ENCODE measurements at places on chromosomes 7 and 10. TPM values are rescaled to one million over a fixed set of nuclear protein-coding genes. Genes with fewer than 3 reads are reported as not detected.

PNLIPRP2 gene
- 0.49 TPM for total RNA-seq

HEPACAM2 gene
- total RNA-seq = 0.04 TPM

HOXA3 gene
- total RNA-seq = 4.7 TPM

MASTL gene
- 8.7 TPM for total RNA-seq

PDE6C gene
- not detected for total RNA-seq

FRMD4A gene
- total RNA-seq = 29.1 TPM

GPR141 gene
- total RNA-seq = 0.66 TPM

ARHGAP22 gene
- 1.2 TPM for total RNA-seq

EPDR1 gene
- 89.8 TPM for total RNA-seq

SLC16A12 gene
- 1.2 TPM for total RNA-seq

BICC1 gene
- 23.8 TPM for total RNA-seq

ZNF488 gene
- 1.2 TPM for total RNA-seq

FGF8 gene
- total RNA-seq = 0.53 TPM

MYO1G gene
- 0.58 TPM for total RNA-seq

ERVW-1 gene
- total RNA-seq = 0.40 TPM

GRCh38 chr7:36286226-36286625 lies 103.4 kb upstream of the ANLN start:
- peaks cover 4% of the 10 kb centered on the region for H3K36me3 ChIP-seq
- no peaks in the 10 kb centered on the region for H3K27me3 ChIP-seq
- H3K27ac ChIP-seq = no peak overlapping the region
- H3K4me3 ChIP-seq = no peak overlapping the region

DNA sequence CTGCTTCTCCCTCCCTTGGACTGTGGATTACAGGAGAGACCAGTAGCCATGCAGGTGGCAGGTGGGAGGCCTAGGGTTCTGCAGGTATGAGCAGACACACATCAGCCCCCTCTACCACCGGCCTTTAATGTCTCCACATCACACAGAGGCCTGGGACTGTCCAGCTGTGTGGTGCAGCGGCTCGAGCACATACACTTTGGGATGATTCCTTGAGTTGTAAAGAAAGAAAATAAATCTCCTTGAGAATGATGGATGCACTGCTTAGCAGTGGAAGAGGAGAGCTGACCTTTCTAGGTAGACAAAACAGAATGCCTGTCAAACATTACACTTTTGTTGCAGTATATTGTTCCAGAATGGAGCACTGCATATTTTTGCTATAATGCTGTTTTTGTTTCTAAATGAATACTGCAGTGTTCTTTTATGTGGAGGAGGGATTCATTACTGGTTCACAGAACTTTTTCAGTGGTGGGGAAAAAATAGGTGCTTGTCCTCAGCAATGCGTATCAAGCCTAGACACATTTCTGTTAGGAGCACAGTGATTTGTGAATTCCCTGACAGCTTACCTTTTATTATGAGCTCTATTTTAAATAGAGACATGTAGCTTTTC lies 66.0 kb downstream of the PTPRE start:
- H3K27ac ChIP-seq = no peak overlapping the region
- no peaks in the 10 kb centered on the region for H3K36me3 ChIP-seq
- no peaks in the 10 kb centered on the region for H3K27me3 ChIP-seq
- peaks cover 34% of the 10 kb centered on the region for H3K4me1 ChIP-seq
- no peak for DNase-seq

- DNase-seq = no peak
- H3K4me3 ChIP-seq = no peak overlapping the region
- H3K27me3 ChIP-seq = no peaks in the 10 kb centered on the region
Observed at GRCh38 chr7:30908681-30909080, 3.0 kb upstream of the AQP1 start.

GRCh38 chr10:75099952-75100763 lies 11.3 kb upstream of the SAMD8 start:
- H3K4me3 ChIP-seq = peak overlapping the region; percentile 9
- no peaks in the 10 kb centered on the region for H3K27me3 ChIP-seq
- H3K27ac ChIP-seq = peak overlapping the region; percentile 71
- peaks cover 10% of the 10 kb centered on the region for H3K36me3 ChIP-seq

DNA sequence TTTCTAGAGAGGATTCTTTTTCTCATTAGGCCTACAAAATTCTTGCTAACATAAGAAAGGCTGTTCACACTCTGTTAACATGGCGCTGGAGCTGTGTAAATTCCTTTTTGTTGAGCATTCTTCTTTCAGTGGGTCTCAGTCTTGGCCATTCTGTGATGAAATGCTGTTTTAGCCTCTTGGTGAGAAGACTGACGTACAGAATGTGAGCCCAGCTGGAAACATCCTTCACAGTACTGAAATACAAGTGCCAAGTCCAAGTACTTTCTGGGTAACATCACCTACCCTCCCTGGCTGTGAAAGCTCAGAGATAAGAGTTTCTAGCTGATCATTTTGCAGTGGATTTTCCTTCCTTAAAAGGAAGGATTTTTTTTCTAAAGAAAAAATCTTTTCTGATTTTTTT lies 231.8 kb downstream of the AHR start:
- no peaks in the 10 kb centered on the region for H3K36me3 ChIP-seq
- no peaks in the 10 kb centered on the region for H3K4me1 ChIP-seq
- no peak overlapping the region for H3K4me3 ChIP-seq
- no peak overlapping the region for H3K27ac ChIP-seq
- peak; percentile 16 for DNase-seq
- H3K27me3 ChIP-seq = no peaks in the 10 kb centered on the region

DNA sequence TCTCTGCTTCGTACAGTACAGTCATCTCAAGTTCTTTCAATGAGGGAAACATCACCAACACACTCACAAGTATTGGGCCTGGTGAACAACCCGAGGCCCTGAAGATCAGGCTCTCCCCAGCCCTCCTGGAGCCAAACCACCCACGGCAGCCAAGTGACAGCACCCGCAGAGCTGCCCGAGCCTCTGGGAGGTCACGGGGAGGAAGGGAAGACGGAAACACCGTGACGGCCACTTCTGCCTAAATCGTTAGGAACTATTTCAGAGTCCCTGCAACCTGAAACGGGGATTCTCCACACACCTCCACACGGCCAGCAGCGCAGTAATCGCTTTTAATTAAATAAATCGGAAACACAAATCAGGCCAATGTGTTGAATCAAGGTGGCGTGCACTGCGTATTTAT lies 222.6 kb downstream of the MAD1L1 start:
- no peaks in the 10 kb centered on the region for H3K27me3 ChIP-seq
- peaks cover 21% of the 10 kb centered on the region for H3K4me1 ChIP-seq
- no peaks in the 10 kb centered on the region for H3K36me3 ChIP-seq
- DNase-seq = no peak
- no peak overlapping the region for H3K4me3 ChIP-seq
- H3K27ac ChIP-seq = no peak overlapping the region

DNA sequence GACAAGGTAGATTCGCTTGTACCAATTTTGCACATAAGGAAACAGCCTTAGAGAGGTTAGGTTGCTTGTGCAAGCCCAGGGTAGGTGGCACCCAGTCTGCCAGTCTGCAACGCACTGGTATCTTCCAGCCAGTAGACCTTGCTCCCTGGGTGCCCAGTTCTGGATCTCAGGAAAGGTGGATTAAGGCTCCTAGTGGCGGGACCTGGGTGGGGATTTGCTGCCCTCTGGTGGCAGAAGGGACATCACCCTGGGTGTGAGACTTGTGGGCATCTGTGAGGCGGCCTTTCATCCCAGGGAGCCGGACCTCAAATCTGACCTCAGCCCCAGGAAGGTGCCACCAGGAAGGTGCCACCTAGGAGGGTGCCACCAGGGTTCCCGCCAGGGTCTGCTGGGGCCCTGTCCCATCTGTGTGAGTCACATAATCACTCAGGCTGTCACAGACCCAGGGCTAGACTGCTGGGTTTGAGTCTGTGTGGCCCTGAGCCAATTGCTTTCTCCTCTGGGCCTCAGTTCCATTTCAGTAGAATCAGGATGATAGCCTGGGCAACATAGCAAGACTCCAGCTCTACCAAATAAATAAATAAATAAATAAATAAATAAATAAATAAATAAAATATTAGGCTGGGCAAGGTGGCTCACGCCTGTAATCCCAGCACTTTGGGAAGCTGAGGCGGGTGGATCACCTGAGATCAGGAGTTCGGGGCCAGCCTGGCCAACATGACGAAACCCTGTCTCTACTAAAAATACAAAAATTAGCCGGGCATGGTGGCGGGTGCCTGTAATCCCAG lies 5.3 kb upstream of the PRKRIP1 start:
- H3K4me1 ChIP-seq = no peaks in the 10 kb centered on the region
- no peak overlapping the region for H3K4me3 ChIP-seq
- DNase-seq = peak; percentile 77
- peaks cover 25% of the 10 kb centered on the region for H3K36me3 ChIP-seq

GRCh38 chr7:129939881-129940280 lies 12.9 kb downstream of the UBE2H start:
- H3K4me3 ChIP-seq = no peak overlapping the region
- H3K27me3 ChIP-seq = no peaks in the 10 kb centered on the region
- no peak for DNase-seq
- H3K36me3 ChIP-seq = peaks cover 9% of the 10 kb centered on the region

DNA sequence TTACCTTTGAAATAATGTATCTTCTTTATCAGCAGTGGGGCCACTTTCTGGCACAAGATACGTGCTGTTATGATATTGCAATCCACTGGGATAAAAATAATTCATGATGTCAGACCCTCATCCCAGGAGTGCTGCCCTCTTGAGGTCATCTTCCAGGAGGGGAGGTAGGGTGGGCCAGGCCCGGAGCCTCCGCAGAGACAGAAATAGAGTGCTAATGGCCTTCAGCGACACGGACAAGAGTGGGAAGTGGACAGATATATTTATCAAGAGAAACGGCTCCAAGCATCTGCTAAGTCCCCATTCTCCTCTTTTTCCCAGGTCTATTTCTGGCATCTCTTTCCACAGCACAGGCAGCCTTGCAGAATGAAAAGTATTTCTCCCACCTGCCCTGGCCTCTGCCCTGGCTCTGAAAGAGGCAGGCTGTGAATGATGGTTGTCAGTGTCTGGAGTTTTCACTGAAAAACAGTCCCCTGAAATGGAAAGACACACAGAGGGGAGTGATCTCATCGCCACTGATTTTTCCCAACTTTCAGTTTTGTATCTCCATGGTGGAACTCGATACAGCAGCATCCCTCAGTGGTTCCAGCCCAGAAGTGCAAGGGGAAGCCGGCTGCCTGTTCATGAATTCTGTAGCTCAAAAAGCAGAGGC lies 251.7 kb upstream of the MYO3A start:
- H3K27ac ChIP-seq = peak overlapping the region; percentile 65
- peak; percentile 77 for DNase-seq
- H3K36me3 ChIP-seq = no peaks in the 10 kb centered on the region
- H3K27me3 ChIP-seq = no peaks in the 10 kb centered on the region
- peak overlapping the region; percentile 6 for H3K4me3 ChIP-seq

- peaks cover 23% of the 10 kb centered on the region for H3K36me3 ChIP-seq
- no peak overlapping the region for H3K4me3 ChIP-seq
- DNase-seq = no peak
- peaks cover 19% of the 10 kb centered on the region for H3K4me1 ChIP-seq
- H3K27me3 ChIP-seq = no peaks in the 10 kb centered on the region
Observed at GRCh38 chr10:114489521-114490310, 85.4 kb upstream of the AFAP1L2 start.

DNA sequence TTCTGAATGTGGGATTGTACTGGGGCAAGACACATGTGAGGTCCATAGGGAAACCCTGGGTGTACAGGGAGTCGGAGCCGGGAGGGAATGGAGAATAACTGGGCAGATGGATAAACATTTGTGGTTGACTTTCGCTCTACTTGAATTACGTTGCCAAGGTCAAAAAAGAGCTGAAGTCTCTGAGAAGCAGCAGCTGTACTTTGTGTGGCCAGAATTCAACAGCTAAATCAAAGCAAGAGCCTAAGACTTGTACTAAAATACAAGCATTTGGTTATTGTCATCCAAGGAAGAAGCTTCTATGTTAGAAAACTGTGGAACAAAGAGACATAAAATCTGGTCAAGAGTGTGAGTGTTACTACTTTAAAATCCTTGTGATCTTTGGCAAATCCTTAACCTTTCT lies 457.2 kb downstream of the ARL4A start:
- H3K4me3 ChIP-seq = no peak overlapping the region
- no peaks in the 10 kb centered on the region for H3K36me3 ChIP-seq
- peak; percentile 90 for DNase-seq
- peak overlapping the region; percentile 33 for H3K27ac ChIP-seq
- no peaks in the 10 kb centered on the region for H3K27me3 ChIP-seq

DNA sequence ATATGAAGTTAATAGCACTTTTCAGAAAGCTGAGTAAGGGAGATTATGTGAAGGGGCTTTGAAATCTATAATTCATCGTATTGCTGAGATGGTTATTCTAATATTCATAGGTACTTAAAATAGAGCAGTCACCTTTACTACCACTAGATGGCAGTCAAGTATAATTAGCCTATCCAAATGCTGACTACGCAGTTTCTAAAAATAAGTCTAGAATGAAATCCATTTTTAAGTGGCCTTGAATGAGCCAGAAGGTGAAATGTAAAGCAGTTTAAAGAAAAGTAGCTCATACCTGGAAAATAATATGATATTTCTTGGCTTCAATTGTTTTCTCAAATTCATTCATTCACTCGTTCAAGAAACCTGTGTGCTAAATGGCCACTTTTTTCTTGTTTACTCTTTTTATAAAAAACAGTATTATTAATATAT lies 1277.1 kb downstream of the GATA3 start:
- H3K36me3 ChIP-seq = no peaks in the 10 kb centered on the region
- no peaks in the 10 kb centered on the region for H3K27me3 ChIP-seq
- no peaks in the 10 kb centered on the region for H3K4me1 ChIP-seq
- H3K27ac ChIP-seq = no peak overlapping the region
- peak; percentile 81 for DNase-seq

DNA sequence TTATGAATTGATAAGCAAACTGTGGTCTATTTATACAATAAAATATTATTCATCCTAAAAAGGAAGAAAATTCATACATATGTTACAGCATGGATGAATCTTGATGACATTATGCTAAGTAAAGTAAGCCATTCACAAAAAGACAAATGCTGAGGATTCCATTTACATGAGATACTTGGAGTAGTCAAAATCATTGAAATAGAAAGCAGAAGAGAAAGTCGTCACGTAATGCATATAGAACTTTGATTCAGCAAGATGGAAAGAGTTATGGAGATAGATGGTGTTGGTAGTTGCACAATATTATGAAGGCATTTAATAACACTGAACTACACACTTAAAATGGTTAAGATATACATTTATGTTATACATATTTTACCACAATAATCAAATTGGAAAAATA lies 309.7 kb upstream of the KLF6 start:
- no peaks in the 10 kb centered on the region for H3K36me3 ChIP-seq
- H3K4me3 ChIP-seq = no peak overlapping the region
- no peaks in the 10 kb centered on the region for H3K27me3 ChIP-seq

GRCh38 chr10:100829933-100830727 lies 82.6 kb upstream of the SLF2 start:
- H3K36me3 ChIP-seq = no peaks in the 10 kb centered on the region
- H3K27me3 ChIP-seq = peaks cover 94% of the 10 kb centered on the region
- DNase-seq = no peak
- peaks cover 35% of the 10 kb centered on the region for H3K4me1 ChIP-seq

GRCh38 chr7:18126281-18126680 lies 98.6 kb upstream of the PRPS1L1 start:
- H3K36me3 ChIP-seq = no peaks in the 10 kb centered on the region
- no peak overlapping the region for H3K4me3 ChIP-seq
- H3K27me3 ChIP-seq = no peaks in the 10 kb centered on the region
